Progenitor cell of endocrine pancreas (in vitro differentiated cells): ENCODE measurements at places on chromosomes 6 and 20.

- peak; percentile 17 for DNase-seq
These were observed 19.9 kb downstream of the COL9A1 start for GRCh38 chr6:70282919-70283461.

GRCh38 chr20:56995635-56996075 is 270.8 kb downstream of the BMP7 start:
- peak; percentile 41 for DNase-seq

DNA sequence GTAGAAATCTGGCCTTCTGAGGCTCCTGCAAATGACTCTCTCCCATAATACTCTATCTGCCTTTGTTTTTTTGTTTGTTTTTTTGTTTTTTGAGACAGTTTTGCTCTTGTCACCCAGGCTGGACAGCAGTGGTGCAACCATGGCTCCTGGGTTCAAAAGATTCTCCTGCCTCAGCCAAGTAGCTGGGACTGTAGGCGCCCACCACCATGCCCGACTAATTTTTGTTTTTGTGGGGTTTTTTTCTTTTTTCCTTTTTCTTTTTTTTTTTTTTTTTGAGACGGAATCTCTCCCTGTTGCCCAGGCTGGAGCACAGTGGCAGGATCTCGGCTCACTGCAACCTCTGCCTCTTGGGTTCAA is 16.6 kb upstream of the STK38 start:
- DNase-seq: no peak

GRCh38 chr6:6564154-6564553 is 24.4 kb upstream of the LY86 start:
- DNase-seq: no peak

DNA sequence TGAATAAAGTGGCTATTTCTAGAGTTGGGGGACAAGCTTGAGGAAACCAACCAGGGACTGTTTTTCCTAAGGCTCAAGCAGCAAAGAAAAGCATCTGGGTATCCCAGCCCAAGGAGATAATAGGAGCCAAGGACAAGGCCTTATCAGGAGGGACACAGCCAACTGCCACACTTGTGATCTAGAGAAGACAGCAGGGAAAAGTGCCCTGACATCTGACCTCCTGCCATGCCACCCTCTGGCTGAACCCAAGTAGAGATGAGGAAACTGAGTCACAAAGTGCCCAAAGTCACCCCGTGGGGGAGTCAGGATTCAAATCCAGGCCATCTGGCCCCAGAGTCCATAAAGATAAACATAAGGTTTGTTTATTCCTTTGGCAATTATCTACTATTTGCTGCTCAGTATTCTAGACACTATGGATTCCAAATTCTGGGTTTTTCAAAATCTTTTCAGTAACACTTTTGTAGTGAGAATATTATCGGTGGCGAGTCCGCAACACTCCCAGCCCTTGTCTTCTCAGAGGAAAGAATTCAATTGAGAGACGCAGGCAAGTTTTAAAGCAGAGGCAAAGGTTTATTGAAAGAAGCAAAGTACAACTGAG is 3.5 kb upstream of the LBP start:
- no peak for DNase-seq

DNA sequence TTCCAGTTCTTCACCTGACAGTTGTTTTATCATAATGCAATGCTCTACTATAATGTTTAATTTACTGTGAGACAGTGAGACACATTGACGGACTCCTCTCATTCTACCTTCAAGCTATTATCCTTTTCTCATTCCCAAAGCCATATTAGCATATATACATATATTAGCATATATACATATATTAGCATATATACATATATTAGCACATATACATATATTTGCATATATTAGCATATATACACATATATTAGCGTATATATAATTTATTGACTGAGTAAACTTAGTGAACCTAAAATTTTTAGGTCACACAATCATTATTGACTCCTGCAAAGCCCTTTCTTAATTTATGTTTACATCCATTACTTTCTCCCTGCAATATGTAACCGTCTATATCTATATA is 555.0 kb upstream of the ADGRB3 start:
- DNase-seq: no peak

GRCh38 chr6:152529369-152529768 is 107.8 kb downstream of the SYNE1 start:
- no peak for DNase-seq

DNA sequence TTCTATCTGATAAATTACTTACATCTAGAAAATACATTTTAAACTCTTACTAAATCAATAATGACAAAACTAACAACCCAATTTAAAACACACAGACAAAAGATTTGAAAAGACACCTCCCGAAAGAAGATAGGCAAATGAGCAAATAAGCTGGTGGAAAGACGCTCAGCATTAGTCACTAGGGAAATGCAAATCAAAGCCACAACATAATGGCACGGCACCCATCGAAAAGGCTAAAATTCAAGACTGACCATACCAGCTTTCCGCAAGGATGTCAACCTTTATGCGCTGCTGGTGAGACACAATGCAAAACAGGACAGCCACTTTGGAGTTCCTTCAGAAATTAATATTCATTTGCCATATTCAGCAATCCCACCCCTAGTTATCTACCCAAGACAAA is 25.9 kb downstream of the TAF4 start:
- no peak for DNase-seq

- no peak for DNase-seq
These were observed 2.9 kb downstream of the BIRC7 start for GRCh38 chr20:63238514-63239125.

DNA sequence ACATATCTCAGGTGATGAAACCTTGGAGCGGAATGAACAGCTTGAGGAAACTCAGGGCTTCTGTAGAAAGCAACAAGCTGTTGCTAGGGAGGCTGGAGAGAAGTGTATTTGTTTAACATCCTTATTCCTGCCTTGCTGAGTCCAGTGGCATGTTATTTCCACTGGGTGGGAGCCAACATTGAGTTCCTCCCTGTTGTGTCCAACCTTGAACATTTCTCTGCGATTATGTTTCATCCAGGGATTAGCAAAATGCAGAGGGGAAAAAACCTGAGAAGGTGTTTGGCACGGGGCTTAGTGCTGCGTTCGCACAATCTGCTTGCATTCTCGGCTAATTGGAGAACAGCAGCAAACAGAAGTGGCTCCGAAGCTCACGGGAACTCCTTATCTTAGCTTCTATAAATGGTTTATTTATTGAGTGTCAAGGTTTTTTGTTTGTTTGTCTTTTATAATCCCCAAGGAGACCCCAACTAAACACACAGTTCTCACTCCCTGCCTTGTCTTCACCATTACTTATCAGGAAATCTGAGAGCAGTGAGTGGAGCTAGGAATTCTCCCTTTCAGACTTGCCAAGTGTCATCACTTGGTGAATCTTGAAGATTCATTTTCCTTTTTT is 412.8 kb downstream of the CDC5L start:
- no peak for DNase-seq

DNA sequence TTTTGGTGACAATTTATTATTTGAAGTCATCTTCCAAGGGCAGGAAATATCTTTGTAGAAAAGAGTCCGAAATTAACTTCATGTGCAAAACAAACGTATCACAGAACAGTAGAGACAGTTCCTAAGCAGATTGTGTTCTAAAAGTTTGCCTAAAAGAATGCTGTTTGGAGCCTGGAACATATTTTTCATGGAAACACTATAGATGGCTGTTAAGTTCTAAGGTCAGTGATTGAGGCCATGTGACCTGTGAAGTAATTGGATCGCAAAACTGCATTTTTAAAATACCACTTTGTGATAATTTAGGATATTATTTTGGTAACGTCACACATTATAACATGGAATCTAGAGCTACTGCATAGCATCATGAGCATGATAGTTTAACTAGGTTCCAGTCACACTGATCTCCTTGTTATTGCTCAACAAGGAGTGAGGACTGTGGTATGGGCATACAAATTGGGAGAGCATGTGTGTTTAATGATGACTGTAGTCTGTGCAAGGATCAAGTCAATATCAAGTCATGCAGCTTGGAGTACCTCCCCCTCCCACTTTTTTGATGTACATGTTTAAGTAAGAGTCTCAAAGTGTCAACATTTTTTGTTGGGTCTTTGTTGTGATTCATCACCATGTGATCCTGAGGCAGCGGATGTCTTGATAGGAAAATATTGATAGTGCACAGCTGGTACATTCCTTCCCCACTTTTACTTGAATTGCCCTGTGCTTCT is 609.3 kb upstream of the CITED2 start:
- DNase-seq: no peak

- DNase-seq: no peak
These were observed 12.0 kb downstream of the DLGAP4 start for GRCh38 chr20:36318166-36318565.

- no peak for DNase-seq
These were observed 362.0 kb upstream of the CITED2 start for GRCh38 chr6:139736325-139736906.

GRCh38 chr6:80182308-80182707 is 75.8 kb downstream of the BCKDHB start:
- DNase-seq: no peak
